ENCODE measurements at places on chromosomes 2 and 18.
A peak's percentile ranks its signal among the peaks of the same experiment; 100 is the strongest.

DNA sequence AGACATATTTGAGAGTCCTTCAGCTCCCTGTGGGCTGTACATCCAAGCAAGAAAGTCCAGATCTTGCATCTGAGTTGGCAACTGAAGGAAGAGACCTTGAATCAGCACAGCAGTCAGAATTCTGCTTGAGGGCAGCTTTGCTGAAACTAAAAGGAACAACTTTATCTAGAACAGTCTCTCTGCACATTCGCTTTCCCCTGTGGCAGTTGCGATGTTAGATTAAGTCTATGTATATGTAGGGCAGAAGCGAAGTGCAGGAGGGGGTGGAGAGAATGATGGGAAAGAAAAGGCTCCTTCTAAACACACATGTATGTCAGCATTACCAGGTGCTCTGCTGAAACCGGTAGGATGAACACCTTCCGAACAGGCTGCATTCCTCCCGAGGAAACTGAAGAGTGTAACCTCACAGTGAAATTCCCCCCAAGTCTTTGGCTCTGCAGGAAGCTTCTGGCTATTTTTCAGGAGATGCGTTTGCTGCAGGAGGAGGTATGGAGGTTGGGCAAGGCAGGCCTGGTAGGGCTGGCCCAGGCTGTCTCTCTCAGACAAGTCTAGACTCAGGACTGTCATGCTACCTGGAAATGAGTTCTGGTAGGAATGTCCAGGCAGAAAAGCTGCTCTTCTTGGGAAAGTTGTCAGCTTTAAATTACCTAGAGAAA, 70.0 kb upstream of the ATL2 start:
- DNase-seq = no peak

- DNase-seq = no peak
Observed at GRCh38 chr2:105521176-105521575, 122.3 kb upstream of the FHL2 start.

DNA sequence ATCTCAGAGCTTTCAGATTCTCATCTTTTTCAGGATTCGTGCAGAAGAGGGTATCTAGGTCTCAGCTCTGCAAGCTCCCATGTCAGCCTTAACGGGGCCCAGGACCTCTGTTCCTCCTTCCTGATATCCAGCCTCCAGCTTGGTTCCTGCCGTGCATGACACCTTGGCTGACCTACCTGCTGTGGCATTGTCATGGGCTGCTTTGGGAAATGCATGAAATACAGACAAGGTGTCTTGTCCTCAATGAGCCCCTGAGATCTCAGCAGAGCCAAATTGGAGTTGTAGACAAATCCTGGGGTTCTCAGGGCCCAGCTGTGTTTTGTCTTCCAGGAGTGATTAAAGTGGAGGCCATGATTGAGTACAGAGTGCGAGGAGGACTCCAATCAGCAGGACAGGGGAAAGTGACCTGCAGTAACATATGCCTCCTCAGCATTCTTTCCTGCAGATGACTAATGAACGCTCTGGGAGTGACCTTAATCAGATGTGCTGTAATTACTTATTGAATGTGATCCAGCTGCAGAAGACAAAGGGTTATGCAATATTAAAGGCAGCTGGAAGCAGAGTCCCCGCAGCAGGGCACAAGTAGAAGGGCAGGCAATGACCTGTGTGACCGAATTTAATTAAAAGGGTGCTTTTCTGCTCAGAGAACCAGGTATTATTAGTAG, 141.1 kb downstream of the CCBE1 start:
- DNase-seq = no peak

GRCh38 chr2:66463206-66463755, 28.4 kb downstream of the MEIS1 start:
- DNase-seq = no peak

DNA sequence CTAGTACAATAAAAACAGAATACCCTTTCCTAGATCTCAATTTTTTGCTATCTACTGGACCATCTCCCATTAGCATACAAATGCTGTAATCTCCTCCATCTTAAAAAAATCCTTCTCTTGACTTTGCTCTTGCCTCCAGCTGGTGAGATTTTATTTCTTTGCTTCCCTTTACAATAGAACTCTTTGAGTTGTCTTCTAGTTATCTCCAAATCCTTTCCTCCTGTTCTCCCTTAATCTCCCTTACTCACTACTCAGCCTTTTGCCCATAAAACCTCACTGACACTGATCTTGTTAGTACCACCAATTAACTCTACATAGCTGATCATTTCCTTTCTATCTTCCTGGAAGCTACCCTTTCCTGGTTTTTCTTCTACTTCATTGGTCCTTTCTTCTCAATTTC, 63.5 kb upstream of the FRZB start:
- no peak for DNase-seq

- peak; percentile 90 for DNase-seq
Observed at GRCh38 chr2:86808315-86809161, 17.8 kb upstream of the CD8A start.
